ENCODE measurements at places on chromosomes 4 and X.

DNA sequence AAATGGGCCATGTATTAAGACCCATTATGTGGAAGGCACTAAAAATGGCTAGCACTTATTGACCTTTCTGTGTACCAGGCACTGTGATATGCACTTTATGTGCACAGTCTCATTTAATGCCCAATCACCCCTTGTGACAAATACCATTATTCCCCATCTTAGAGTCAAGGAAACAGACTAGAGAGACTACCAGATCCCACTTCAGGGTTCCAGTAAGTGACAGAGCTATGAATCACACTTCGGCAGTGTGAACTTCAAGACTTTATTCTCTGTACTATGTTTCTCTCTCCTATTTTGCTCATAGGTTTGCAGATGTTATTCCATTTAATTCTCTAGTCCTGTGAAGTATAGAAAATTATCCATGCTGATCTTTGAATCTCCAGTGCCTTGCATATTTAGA, 107.0 kb downstream of the NFKB1 start:
- no peak for DNase-seq

DNA sequence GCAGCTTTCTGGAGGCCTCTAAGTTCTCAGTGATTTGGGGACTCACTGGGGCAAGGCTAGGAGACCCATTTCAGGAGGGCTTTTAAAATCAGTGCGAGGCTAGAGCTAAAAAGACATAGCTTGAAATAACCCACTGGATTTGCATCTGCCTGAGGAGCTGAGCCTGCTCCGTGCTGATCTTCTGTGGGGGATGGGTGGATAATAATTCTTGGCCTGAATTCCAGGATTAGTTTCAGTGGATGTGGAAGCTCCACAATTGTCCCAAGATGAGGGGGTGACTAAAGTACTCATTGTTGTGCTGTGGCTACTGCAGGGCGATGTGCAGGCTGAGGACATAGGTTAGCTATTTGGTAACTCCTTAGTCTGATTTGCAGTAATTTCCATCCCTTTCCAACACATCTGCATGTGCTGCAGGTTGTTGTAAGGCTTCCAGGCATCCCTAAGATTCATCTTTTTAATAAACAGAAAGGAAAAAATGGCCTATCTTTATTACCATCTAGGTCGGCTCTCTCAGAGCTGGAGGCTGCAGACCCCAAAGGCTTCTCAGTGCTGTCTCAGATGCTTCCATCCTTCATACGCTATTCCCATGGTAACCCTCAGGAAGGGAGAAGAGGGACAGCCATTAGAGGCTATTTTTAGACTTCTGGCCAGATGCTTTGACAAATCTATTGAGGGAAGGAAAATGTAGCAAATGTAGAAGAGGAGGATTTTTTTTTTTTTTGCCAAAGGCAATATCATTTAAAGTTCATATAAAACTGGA, 63.4 kb downstream of the GRXCR1 start:
- DNase-seq, result no peak

GRCh38 chr4:17788956-17789355, 7.5 kb upstream of the FAM184B start:
- no peak for DNase-seq

GRCh38 chr4:74942251-74942917, 9.5 kb downstream of the PARM1 start:
- no peak for DNase-seq

DNA sequence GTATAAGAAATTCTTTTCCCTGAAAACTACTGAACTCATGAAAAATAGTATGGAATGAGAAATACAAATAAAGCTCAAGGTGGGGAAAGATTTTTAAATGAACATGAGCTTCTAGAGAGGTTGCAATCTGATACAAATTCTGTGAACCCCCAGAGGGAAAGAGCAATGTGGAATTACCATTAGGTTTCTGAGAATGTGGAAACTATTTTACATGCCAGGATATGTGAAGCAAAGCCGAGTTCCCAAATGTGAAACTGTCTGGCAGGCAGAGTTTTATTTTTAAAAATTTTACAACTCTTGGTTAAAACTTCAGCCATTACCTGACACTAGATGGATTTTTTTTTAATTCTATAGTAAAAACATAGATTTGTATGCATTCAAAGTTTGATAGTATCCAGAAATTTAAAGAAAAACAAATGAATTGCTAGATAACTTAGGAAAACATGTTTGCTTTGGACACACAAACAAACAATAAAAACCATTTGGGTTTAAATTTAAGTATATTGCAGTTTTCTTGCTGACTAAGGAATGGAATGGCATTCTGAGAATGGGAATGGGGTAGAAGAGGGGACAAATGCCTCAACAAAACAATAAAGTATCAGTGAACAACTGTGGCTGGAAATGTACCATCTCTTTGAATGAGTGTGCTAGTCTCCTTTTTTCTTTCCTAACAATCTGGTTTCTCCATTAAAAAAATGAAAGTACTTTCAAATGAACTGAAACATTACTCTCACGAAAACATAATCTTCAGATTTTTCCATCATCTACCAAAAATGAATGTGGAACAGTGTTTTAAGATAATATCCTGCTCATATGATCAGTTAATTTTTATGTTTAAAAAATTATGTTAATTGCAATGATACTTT, 99.6 kb downstream of the PCDH18 start:
- DNase-seq, result peak; percentile 42

DNA sequence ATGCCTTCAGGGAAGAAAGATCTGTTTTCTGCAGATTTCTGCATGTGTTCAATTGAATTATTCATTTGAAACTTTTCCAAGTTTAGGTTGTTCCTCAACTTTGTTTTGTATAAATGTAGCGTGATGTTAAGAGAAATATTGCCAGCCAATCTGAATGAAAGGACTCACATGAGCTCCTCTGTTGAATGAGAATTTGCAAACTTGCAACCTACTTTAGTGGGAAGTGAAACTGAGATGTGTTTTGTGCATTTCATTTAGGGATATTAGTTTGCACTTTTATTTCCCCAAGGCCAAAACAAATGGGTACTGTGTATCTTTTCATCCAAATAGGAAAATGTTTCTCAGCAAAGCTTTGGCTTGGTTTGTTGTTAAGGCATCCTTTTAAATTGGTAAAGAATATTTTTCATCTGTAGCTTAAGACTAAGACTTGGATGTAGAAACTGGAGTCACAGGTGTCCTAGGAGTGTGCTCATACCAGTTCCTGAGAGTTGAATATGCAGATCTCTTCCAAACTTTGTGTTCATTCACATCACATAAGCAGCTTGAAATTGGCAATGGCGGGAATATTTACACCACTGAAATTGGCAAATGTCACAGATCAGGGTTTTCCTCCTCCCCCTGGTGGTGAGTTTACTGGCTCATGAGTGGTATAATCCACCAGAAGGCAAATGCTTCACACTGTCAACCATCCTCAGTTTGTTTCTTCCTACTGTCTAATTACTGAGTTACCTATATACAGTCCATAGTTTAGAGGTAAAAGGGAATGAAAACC, 193.6 kb upstream of the BANK1 start:
- DNase-seq, result no peak

GRCh38 chr4:177680308-177680707, 238.1 kb upstream of the AGA start:
- DNase-seq, result no peak

DNA sequence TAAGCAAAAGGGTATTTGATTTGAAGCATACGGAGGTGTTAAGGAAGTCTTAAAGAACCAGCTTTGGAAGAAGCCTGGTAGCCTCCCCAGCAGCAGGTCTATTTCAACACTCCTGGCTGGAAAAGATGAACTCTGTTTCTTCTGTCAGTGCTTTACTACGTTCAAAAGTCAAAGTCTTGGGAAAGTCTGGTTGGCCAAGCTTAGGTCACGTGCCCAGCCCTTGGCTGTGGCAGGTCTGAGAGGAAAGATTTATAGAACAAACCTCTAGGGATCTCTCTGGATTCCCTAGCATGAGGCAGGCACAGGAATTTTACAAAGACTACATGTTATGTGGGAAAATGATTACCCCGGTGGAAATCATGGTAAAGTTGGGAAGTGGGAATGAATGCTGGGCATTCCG, 8.6 kb upstream of the ARHGAP10 start:
- DNase-seq, result peak; percentile 78

DNA sequence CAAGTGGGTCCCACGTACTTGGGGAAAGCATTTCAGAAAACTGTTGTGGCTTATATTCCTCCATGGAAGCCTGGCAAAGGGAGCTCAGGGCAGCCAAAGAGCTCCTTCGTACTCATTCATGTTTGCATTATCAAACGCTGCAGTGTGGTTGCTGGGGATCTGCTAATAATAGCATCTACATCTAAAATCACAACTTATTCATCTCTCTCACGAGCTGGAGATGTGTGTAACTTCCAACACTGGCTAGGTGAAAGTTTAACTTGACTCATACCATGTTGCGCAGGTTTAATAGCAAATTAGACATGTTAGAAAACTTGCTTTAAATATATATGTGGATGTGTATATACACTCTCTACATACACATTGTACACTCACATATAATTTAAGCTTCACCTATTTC, 415.1 kb downstream of the AFF2 start:
- no peak for DNase-seq

- no peak for DNase-seq
Observed at GRCh38 chr4:1952719-1953118, 56.1 kb downstream of the NELFA start.

GRCh38 chr4:71300964-71301363, 37.9 kb upstream of the SLC4A4 start:
- DNase-seq, result no peak

DNA sequence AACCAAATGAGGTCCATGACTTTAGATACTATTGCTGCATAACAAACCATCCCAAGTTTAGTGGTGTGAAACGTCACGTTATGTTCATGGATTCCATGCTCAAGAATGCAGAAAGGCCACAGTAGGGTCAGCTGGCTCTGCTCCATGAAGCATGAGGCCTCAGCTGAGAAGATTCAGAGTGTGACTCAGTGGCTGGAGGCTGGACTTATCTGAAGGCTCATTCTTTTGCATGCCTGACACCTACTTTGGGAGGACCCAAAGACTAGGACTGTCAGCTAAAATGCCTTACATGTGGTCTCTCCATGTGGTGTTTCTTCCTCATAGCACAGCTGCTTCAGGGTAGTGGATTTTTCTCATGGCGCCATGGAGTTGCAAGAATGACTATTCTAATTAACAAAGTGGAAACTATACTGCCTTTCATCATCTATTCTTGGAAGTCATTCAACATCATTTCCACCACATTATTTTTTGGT, 11.5 kb upstream of the CCDC149 start:
- DNase-seq, result peak; percentile 99

DNA sequence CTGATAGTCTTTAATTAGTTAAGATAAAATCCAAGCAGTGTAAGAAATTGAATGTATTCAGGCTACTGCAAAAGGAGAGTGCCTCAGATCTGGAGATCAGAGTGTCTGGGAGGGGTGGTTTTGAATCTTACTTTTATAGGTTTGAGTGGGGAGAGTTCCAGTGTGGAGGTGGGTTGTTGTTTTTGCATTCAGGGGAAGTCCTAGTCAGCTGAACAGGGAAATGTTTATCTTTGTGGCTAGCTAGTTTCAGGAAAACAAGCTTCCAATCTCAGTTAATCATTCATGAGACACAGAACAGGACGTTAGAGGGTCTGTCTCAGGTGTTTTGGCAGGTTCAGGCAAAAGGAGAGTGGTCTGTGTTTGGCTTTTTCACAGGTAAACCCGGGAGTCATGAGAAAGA, 26.0 kb downstream of the ZNF81 start:
- DNase-seq, result no peak

DNA sequence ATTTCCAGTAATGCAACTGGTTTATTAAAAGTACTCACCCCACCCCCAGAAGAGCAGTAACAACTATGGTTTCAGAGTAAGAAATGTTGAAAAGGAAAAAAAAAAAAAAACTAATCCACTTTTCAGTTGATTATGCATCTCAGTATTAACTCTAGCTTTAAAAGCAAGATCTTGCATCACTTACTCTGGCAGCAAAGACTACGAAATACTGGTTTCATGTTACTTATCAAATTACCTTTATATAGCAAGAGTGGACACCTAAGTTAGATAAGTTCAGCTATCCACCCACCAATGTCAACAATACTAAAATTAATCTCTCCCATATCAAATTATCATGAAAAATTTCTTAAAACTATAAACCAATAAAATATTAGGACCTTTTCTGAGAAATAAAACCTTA, 105.0 kb downstream of the ABCB7 start:
- DNase-seq, result no peak

DNA sequence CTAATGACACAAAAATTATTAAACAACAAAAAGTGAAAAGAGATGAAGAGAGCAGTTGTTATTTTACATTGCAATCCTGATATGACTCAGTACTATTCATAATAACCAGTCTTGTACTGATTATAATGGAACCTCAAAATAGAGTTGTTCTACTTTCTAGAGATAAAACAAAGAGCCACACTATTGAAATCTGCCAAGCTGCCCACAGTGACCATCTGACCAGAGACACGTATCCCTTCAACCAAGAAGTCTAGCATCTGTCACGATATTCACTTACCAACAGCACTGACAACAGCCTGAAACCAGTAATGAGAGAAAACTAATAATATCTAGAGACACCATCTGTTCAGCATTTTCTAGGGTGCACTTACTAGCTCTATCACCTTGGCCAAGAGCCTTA, 466.7 kb downstream of the NKX6-1 start:
- no peak for DNase-seq

DNA sequence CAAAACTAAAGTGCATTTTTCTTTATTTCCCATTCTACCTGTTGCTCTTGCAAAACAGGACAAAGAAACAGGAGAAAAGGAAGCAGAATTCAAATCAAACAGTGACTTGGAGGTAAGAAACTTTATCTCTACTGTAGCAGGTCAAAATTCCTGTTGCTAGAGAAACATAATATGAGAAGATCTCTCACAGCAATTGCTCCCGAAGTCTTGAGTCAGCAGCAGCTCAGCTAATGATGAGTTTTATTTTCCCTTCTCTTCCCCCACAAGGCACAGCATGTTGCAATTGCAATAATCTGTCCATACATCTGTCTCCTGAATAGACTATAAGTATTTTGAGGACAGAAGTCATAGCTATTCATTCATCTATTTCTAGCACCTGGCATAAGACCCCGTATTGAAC, 112.7 kb downstream of the CLNK start:
- DNase-seq, result no peak

Data from fibroblast of upper back skin (primary cell).